ENCODE measurements at places on chromosomes 5 and 9.

DNA sequence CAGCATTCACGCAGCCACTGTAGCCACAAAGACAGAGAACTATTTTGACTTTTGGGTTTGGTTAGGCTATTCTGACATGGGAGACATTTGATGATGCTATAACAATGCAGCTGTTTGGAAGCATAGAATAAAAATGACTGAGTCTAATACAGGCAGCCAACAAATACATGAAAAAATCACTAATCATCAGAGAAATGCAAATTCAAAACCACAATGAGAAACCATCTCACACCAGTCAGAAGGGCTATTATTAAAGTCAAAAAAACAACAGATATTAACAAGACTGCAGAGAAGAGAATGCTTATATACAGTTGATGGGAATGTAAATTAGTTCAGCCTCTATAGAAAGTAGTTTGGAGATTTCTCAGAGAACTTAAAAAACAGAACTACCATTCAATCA lies 107.1 kb upstream of the POC5 start:
- DNase-seq: no peak

- peak; percentile 65 for DNase-seq
These were observed 289.8 kb upstream of the ANKRD55 start for GRCh38 chr5:56522960-56523359.

- no peak for DNase-seq
These were observed 327.8 kb upstream of the PIK3R1 start for GRCh38 chr5:67887748-67888161.

GRCh38 chr9:13049223-13049622 lies 230.3 kb downstream of the MPDZ start:
- DNase-seq: no peak

DNA sequence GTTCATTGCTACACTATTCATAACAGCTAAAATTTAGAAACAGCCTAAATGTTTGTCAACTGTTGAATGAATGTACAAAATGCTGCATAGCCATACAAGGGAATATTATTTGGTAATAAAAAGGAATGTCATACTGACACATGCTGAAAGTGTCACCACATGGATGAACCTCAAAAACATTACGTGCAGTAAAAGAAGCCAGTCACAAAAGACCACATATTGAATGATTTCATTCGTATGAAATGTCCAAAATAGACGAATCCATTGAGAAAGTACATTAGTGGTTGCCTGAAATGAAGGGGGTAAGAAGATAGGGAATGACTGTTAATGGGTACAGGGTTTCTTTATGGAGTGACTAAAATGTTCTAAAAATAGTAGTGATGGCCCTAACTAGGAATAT lies 11.6 kb upstream of the ECM2 start:
- no peak for DNase-seq

DNA sequence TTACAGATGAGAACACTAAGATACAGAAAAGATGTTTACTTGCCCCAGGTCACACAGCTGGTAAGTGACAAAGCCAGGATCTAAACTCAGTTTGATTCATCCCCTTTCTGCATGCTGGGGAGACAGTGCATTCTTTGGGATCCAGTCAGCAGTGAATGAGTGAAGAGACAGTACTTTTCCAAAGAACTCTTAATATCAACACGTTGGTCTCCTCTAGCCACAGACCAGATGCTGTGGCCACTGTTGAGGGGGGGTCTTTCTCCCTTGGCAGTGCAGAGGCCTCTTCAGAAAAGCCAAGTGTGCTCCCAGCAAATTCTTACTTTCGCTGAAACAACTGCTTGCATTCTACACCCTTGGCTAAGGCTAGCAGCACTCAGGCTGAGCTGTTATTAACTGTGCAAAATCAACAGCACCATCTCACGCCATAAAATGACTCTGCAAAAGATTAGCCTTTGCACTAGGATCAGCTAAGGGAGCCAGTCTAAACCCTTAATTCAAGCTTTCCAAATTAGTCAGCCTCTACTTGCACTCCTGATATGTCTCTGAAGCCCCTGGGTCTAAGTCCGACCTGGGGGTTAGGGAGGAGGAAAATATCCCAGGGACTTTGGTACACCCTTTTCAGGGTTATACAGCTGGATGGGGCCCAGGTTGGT lies 4.8 kb upstream of the TMEM171 start:
- no peak for DNase-seq

All from lower leg skin (tissue), 4 donors.